ENCODE measurements at places on chromosomes 3 and 15.

- DNase-seq: peak; percentile 63
These were observed 48.0 kb upstream of the MEX3B start for GRCh38 chr15:82093774-82094211.

DNA sequence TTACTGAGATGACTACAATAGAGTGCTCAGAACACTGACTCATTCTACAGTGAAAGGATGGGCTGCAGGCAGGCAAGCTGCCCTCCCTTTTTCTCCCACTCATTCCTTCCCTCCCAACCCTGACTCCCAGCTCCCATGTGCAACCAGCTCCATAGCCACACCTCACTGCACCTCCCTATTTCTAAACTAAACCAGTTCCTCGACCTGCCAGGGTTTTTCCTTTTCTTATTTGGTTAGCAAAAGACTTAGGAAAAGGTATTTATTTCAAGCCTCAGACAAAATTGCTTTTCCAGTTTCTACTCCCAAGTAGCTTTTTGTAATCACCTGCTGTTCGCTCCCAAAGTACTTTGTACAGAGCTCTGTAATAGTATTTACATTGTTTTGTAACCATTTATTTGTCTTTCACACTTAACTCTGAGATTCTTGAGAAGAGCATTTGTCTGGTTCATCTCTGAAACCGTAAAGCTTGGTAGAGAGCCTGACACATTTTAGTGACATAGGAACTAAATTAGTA, 2.2 kb downstream of the AADAC start:
- DNase-seq: no peak

GRCh38 chr15:91853511-91853947, at the start of gene SLCO3A1:
TSS of gene SLCO3A1 (plus strand) at chr15:91853708.
- DNase-seq: peak; percentile 83

GRCh38 chr3:66856533-66856932, 141.6 kb upstream of the KBTBD8 start:
- no peak for DNase-seq

- no peak for DNase-seq
These were observed 50.4 kb downstream of the FAM227B start for GRCh38 chr15:49570174-49570573.

DNA sequence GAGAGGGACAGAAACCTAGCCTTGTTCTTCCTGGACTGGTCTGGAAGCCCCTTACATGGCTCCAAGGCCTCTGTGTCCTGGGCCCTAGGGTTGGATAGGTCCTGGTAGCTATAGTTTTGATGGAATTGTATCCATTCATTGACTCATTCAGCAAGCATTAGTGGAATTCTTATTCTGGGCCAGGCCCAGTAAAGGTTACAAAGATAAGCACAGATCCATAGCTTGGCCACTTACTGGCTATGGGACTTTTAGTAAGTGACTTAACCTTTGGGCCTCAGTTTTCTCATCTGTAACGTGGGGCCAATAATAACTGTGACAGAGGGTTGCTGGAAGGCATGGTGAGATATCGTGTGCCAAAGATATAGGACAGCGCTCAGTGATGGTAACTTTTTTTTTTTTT, 13.6 kb upstream of the DAG1 start:
- no peak for DNase-seq

GRCh38 chr3:125582707-125583106, 12.6 kb downstream of the OSBPL11 start:
- DNase-seq: no peak

DNA sequence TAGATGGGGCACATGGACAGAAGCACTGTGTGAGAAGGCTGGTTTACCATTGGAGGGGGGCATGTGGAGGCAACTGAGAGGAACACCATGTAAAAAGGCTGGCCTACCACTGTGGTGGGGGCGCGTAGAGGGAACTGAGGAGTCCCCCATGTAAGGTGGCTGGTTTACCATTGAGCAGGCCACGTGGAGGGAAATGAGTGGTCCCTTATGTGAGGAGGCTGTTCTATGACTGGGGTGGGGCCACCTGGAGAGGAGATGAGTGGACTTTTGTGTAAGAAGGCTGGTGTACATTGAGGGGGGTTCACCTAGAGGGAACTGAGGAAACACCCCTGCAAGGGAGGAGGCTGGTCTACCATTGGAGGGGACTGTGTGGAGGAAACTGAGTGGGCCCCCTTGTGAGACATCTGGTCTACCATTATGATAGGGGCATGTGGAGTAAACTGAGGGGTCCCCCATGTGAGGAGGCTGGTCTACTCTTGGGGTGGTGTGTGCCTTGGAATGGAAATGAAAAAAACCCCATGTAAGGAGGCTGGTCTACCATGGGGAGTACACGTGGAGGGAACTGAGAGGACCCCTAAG, 156.9 kb downstream of the FBLN2 start:
- DNase-seq: no peak

DNA sequence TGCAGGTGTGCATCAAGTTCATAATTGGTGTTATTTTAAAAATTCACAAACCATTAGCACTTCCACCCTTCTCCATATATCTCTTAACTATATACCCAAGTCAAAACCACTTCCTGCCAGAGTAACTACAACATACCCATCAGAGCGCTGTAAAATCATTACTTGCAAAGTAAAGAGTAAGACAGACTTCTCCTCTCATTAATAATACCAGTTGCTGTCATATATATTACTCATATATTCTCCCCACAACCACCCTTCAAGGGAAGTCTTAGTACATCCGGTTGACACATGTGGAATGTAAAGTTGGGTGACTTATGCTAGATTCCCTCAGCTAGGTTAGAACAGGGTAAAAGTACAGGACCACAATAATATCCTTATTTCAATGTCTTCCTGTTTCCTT, 5.6 kb downstream of the TERC start:
- DNase-seq: no peak

GRCh38 chr15:62992302-62992701, 50.2 kb upstream of the TPM1 start:
- DNase-seq: no peak

DNA sequence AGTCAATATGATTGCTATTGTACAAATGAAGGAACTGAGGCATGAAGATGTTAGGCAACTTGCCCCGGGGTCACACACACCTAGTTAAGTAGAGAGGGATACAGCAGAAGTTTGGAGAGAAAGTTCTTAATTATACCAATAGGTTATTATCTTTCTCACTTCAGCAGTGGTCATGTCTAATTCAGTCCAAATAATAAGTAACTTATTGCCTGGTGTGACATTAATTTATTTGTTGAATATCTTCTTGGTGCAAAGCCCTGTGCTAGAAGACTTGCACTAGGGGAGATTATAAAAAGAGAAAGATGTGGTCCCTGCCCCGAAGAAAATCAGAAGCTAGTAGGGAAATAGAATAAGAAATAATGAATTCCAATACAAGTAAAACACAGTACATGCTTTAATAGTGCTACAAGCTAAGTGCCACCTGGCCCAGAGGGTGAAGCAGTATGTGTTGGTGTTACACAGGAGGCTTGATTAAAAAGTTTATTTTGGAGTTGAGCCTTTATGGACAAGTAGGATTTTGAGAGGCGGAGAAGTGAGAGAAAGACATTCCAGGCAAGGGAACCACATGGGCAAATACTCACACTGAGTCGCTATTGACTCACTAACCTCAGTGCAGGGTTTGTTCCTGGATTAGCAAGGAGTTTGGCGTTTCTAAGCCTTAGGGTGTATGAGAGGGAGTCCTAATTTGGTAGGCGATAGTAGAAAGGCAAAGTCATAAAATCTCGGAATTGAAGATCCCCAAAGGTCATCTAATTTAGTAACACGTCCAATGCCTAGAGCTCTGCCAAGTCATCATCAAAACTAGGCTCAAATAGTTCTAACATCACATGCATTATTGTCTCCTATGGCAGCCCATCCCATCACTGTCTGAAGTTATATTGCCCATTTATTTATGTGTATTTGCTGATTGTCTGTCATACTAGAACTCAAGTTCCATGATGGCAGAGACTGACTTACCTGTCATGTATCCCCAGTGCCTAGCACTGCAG, 19.2 kb upstream of the GSK3B start:
- DNase-seq: no peak
